Stimulated activated CD4-positive, alpha-beta T cell treated with anti-CD3 and anti-CD28 coated beads, Interleukin-1b, Interleukin-23, amount 100 ng/mL, for 1 hour (primary cell): ENCODE measurements at places on chromosomes 7 and 10.

- no peak for DNase-seq
Measured at GRCh38 chr7:33048257-33048656, 14.3 kb downstream of the NT5C3A start.

- no peak for DNase-seq
Measured at GRCh38 chr7:142629588-142630260, 119.5 kb upstream of the PRSS1 start.

DNA sequence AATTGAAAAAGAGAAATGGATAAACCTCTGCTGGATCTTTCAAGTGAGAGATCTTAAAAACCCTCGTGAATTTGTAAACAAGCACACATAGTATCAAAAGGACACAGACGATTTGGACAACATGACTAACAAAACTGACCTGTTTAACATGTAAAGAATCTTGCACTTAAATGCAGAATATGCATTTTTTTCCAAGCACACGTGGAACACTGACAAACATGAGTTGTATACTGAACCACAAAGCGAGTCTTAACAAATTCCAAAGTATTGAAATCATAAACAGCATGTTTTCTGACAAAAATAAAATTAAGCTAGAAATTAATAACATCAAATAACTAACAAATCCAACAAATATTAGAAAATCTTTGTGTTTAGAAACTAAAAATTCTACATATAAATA lies 65.0 kb upstream of the ZNF746 start:
- no peak for DNase-seq

- no peak for DNase-seq
Measured at GRCh38 chr7:86094166-86094669, 549.5 kb upstream of the GRM3 start.

GRCh38 chr10:58840840-58841435 lies 328.3 kb downstream of the BICC1 start:
- DNase-seq = no peak

- no peak for DNase-seq
Measured at GRCh38 chr7:159329818-159330378, 185.2 kb upstream of the VIPR2 start.

DNA sequence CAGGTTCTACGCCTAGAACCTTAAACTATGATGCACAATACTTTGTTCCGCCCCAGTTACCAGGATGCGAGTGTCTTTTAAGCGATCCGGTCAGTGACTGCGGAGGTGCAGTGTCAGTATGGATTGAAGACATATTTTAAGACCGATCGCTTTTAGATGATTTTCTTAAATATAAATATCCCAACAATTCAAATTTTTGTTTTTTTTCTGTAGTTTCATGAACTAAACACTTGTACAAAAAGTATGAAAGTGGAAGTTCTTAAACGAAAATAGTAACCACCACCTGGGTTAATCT lies 835 bp downstream of the COMMD3 start:
- DNase-seq = no peak

DNA sequence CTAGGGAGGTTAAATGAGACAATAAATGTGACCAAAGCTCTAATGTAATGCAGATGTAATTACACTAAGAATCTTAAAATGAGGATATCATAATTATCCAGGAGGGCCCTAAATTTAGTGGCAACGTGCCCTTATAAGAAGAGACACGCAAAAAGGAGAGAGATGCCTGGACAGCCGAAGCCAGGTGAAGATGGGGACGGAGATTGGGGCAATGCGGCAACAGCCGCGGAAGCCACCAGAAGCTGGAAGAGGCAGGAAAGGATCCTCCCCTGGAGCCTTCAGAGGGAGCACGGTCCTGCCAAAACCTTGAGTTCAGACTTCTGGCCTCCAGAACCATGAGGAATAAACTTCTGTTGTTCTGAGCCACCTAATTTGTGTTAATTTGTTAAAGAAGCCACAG lies 25.3 kb upstream of the C10orf71 start:
- DNase-seq = no peak

GRCh38 chr7:148110097-148110868 lies 480.3 kb upstream of the C7orf33 start:
- DNase-seq = no peak

DNA sequence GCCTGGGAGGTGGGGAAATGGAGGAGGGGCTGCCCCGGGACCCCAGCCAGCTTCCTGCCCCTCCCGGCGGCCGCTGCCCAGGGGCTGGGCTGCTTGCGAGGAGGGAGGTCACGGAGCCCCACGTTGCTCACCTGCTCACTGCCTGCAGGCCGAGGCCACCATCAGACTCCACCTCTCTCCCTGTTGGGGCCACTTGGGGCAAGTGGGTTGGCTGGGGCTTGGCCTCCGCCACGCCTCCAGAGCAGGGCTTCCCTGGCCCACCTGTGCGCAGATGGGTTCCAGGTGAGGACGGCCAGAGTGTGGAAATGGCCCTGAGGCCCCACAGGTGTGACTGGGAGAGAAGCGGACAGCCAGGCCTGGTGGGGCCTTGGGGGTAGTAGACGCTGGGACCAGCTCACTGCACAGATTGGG lies 82.8 kb upstream of the DIP2C start:
- no peak for DNase-seq

GRCh38 chr7:75817116-75817515 lies 3.5 kb upstream of the CCL24 start:
- no peak for DNase-seq

- DNase-seq = no peak
Measured at GRCh38 chr10:125782054-125782453, 6.4 kb upstream of the MMP21 start.

DNA sequence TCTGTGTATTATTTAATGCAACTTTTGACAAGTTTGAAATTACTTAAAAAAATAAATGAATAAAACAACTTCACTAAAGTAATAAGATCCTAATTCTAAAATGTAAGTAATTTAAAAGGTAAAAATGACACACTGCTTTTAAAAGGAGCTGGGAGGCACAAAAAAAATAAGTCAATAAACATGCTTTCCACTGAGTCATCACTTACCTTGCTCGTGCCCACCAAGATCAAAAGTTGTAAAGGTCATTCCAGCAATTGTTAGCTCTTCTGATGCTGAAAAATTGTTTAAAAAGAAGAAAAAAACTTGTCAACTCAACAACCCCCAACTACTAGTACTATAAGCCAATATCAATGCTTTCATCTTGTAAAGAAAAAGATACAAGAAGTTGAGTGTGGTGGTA lies 9.5 kb downstream of the SAR1A start:
- DNase-seq = no peak

DNA sequence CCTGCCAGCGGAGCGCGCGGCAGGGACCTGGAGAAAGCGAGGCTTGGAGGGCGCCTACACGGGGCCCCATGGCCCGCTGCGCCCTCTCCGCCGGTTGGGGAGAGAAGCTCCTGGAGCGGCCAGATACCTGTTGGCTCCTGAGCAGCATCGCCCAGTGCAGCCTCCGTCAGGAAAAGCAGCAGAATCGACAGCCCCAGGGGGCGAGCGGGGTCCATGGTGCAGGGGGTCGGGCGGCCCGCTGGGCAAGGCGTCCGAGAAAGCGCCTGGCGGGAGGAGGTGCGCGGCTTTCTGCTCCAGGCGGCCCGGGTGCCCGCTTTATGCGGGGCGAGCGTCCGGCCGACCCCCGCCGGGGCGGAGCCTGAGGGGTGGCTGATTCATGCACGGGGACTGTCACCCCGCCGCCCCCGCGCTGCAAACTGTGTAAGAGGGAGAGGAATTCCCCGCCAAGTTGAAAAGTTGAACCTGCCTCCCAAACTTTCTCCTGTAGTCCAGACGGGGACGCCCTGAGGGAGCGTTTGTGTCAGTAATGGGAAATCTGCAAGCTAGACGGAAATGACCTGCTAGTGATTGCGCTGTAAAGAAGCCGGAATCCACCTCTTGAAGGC lies at the start of gene TFPI2:
TSS of gene TFPI2 (minus strand) at position 290 of the 605 bp plus-strand sequence. CDS start at position 215, 75 bp downstream.
- no peak for DNase-seq

DNA sequence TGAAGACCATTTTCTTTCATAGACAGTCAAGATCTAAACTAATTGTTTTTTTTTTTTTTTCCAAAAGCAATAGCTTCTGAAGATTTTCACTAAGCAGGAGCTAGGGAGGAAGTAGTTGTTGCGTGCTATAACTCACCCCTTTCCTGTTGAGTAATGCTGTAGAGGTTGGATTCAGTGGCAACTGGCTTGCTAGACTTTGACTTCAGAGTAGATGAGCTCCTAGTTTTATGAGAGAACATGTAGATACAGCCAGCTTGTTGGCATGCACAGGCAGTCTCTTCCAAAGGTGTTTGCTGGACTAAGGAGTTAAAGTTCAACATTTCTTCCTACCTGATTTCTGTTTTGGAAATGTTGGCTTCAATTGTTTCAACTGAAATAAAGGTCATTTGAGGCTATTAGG lies 66.2 kb upstream of the MXI1 start:
- DNase-seq = no peak

GRCh38 chr7:139731802-139732470 lies 45.9 kb downstream of the HIPK2 start:
- no peak for DNase-seq

DNA sequence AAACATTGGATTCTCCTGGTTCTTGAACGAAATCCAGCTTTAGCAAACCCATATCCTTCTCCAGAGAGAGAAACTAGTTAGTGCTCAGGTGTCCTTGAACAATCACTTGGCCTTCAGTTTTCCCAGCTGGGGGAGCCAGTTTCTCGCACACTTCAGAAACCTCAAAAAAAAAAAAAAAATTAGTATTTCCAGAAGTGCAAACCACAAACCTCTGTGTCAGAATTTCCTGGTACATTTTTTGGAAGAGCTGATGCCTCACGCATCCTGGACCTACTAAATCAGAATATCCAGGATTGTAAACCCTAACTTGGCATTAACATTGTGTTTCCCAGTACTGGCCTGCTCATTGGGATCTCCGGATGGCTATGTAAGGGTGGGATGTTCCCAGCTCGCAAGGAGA lies 143.4 kb upstream of the EGR2 start:
- DNase-seq = no peak

GRCh38 chr7:106792233-106792926 lies 72.7 kb upstream of the PIK3CG start:
- no peak for DNase-seq

- DNase-seq = no peak
Measured at GRCh38 chr7:2483494-2483893, 7.3 kb upstream of the GRIFIN start.

GRCh38 chr7:87341441-87341840 lies 4.0 kb upstream of the CROT start:
- no peak for DNase-seq

DNA sequence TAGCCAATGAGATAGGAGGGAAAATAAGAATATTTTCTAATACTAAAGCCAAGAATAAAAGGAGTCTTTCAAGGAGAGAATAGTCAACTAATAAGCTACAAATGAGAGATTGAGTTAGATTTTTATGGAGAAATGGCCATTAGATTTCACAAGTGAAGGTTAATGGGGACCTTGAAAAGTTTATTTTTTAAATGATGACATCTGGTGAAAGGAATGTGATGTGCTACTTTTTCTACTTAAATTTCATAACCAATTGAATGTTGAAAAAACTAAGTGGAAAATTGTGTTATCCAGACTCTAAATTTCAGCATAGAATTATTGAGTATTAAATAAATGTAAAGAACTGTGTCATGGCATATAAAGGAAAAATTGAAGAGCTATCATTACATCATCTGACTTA lies 125.7 kb downstream of the TSPAN12 start:
- DNase-seq = no peak

DNA sequence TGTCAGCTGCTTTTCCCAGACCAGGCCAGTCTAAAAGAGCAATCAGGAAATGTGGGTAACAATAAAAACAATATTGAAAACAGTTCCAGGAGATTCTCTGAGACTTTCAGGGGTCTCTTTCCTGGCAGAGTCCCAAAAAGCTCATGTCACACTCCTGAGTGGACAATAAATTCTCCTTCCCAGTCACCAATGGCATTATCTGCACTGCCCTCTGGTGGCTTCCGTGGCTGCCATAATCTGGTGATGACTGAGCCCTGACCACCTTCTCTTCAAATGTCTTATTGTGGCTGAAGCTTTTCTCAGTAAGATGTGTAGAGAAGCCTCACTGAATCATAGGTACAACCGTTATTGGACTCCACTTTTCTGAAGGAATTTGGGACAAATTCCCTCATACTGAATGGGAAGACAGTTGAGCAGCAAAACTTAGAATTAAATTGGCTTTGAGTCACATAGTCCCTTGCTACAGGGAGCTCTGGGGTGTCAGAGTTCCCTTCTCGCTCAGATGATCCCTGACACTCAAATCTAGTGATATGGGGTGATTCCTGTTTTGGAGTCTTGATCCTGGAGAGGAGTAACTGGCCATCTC lies 24.4 kb upstream of the ASAH2 start:
- DNase-seq = no peak

DNA sequence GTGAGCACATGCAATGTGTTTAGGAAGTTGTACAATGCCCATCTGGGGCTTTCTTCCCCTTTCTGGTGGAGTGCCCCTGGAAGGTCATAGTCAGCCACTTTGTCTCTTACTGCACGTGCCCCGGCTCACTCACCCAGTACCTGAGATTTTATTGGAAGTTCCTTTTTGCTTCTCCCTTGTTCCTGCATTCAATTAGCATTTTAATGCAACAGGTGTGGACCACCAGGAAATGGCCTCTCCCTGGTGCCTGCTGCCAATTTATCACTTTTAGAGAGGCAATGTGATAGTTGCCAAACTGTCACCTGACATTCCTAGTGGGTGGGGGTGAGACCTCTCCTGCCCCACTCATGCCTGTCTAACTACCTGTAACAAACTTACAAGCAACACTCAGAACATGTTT lies 293.4 kb upstream of the DKK1 start:
- no peak for DNase-seq

- no peak for DNase-seq
Measured at GRCh38 chr7:134643131-134643530, 3.5 kb upstream of the BPGM start.

DNA sequence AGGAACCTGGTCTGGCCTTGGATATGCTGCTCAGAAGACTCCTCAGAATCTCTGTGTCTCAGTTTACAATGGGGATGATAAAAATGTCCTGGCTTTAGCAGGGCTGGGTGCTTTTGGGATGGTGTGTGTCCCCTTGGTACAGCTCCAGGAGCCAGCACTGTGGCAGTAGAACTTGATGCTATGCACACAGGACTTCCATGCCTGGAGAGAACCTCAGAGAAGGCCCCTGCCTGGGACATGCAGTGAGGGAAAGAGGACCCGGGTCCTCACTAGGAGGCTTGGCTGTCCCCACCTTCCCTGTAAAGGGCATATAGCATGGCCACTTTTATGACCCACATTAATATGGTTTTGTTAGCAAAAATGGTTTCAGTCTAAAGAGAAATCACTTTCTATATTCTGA lies 100.5 kb downstream of the GLRX3 start:
- no peak for DNase-seq

GRCh38 chr7:156975620-156976019 lies 26.1 kb downstream of the NOM1 start:
- DNase-seq = no peak

GRCh38 chr10:3622427-3622826 lies 162.6 kb downstream of the KLF6 start:
- no peak for DNase-seq

DNA sequence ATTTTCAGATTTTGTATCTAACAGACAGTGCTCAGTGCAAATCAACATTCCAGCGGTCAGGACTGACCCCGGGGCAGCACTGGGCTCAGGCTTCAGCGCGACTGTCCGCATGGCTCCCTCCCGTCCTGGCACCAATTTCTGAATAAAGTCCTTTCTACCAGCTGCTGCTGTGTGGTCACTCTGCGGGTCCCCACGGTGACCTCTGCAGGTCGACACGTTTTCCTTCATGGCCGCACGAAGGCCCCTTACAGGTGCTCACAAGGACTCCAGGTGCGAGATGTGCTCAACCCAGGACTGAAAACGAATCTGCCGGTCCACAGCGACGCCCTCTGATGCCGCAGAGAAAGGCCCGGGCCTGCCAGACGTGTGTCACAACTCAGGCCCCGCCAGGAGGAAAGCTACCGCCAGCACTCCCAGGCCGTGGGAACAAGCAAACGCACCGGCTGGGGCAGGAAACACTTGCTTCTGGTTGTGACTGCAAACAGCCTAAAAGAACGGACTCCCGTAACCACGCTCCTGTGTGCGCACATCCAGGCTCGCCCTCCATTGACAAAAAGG lies 3.7 kb upstream of the UTF1 start:
- DNase-seq = no peak
